ENCODE measurements at places on chromosomes 7 and 10.

GRCh38 chr10:30784897-30785605 lies 155.5 kb upstream of the LYZL2 start:
- DNase-seq = peak; percentile 95

DNA sequence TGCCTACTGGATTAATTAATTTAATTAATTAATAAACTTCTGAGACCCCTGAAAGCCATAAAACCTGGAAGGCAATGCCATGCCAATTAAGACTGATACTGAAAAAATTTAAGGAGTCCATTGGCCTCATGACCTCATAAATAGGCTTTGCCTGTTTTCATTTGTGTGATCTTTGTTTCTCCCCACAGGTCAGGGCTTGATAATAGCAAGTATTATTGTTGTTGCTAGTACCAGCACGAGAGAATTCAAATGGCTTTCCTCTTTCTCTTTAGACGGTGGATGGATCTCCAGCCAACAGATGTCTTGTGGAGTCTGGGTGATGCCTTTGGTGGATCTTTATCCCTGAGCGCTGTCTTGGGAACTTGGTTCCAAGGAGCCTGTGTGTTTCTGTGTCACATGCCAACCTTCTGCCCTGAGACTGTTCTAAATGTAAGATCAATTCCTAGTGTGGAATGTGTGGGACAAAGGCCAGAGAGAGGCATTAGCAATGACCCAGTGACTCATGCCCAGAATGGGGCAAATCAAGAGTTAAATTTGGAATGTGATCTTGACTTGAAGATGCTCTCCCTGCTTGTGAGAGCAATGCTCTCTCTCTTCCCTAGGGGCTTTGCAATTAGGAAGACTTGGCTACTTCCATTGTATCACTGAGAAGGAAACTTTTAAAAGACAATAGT lies 17.7 kb downstream of the ACSM6 start:
- DNase-seq = no peak

DNA sequence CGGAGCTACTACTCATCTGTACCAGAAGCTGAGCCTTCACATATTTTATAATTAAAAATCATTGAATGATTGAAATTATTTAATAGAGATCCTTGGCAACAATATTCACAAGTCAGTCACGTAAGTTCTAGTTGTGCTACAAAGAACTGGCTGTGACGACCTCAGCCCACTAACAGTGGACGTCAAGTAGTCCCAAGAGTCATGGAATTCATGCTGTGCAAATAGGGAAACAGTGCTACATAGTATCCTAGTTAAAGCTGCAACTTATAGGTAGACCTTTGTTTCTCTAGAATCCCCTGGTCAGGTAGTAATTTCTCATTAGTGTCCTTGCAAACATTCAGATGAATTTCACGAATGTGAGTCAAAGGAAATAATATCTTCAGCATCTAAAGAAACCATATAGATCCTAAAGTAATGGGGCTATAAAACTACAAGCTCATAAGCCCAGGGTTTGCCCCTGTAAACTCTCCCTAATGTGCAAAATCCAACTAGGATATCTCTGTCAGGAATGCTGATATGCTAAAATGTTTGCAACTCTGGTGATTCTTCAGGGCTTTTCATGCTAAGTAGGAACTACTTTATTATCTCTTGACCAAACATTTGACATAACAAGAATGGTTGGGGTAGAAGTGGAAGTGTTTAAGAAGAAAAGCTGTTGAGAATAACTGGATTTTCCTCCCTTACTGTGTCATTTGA lies 31.2 kb downstream of the CFAP69 start:
- no peak for DNase-seq

DNA sequence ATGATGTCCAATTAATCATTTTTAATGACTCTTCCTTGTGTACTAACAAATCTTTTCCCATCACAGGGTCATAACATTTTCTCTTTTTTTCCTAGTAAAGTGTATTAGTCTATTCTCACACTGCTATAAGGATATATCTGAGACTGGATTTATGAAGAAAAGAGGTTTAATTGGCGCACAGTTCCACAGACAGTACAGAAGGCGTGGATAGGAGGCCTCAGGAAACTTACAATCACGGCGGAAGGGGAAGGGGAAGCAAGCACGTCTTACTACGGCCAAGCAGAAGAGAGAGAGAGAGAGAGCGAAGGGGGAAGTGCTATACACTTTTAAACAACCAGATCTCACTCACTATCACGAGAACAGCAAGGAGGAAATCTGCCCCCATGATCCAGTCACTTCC lies 359.4 kb upstream of the NFE2L3 start:
- DNase-seq = no peak

DNA sequence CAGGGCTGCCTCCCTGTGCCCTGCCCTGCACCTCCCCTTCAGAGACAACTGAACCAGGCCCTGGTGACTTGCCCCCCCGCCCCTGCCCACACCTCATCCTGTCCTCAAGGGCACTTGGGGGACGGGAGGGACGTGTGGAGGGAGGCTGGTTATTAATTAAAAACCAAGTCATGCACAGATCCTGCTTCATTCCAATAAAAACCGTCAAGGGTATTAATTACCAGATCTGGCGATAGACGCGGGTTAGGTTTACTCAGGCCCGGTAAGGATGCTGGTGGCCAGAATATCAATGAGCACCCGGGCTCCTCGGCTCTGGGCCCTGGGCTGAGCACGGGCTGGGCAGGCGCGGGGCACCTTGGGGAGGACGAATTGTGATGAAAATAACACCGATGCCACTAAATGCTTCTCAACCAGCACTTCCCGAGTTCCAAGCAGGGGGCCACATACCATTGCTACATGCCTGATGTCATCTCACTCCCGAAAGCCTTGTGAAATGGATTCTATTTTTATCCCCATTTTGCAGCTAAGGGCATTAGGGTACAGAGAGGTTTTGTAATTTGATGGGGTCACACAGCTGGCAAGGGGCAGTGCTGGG lies 24.5 kb upstream of the GTF2IRD1 start:
- DNase-seq = no peak

DNA sequence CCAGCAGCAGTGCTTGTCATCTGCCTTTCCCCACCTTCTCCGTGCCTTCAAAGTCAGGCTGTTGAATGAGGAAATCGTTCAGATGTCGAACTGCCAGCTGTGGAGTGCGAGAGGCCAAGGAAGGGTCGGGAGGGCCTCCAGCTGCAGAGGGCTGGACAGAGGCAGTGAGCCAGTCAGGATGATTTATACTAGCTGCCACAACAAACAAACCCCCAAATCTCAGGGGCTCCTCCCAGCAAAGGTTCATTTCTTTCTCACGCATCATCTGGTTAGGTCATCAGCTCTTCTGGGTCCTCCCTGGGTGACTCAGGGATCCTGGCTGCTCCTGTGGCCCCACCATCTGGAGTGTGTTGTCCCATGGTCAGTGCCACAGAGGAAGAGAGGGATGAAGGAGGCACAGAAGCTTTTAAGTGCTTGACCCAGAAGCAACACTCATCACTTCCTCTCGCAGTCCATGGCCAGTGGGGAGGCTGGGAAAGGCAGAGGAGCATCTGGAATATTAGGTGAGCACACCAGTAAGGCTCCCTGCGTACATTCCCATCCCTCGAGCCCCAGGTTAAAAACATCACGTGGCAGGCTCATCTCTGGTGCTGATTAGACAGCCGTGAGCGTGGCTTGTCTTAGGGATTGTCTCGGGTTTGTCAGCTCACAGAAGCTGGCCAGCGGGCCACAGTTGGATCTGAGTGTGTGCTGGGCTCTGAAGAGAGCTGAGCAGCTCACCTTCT lies 140.7 kb downstream of the RGS10 start:
- DNase-seq = peak; percentile 50

DNA sequence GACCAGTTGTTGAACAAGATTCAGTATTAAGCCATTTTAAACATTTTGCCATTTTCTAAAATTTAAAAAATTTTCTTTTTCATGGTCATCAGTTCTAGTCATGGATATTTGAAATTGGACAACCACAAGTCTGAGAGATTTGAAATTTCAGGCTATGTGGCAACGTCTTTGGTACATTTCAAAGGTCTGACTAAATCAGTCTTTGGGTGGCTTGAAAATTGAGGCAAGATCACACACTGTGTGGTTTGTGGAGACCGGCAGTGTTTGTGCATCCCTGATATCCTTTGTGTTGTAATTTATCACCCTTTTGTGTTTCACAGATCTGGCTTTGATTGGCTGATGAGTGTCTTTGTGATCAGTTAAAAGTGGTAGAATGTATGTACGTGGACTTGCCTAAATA lies 35.7 kb downstream of the CCAR1 start:
- DNase-seq = no peak

DNA sequence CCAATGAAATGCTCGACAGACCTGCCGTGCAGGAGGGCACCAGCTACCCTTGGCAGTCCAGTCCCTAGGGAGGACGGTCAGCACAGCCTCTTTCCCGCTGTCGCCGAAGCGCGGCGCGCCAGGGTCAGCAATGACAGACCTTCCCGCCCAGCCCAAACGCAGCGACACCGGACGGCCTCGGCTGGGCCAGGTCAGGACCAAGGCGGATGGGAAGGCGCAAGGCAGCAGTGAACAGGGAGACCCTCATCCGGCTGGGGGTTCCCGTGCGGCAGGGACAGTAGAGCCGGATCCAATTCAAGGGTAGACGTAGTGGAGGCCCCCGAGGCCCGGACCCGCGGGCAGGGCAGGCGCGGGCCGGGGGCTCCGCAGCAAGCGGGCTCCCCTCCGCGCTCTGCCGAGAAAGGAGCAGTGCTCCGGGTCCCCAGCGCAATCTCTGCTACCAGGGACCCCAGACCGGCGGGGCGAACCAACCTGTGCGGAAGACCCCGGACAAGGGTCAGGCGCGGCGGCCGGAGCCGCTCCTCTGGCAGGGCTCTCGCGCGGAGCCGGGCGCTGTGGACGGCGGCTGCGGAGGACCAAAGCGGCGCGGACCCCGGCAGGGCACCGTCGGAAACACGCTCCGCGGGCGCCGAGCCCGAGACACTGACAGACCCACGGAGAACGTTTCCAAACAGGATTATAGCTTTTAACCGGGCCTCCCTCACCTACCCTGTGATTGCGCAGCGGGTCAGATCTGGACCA lies at the start of gene SEC31B:
Gene SEC31B, minus strand, starts transcription at position 551 of the 741 bp plus-strand sequence. CDS start 2,909 bp downstream, outside the sequence.
- peak; percentile 60 for DNase-seq

- DNase-seq = no peak
Observed at GRCh38 chr10:132443605-132443982, 46.6 kb downstream of the PWWP2B start.

DNA sequence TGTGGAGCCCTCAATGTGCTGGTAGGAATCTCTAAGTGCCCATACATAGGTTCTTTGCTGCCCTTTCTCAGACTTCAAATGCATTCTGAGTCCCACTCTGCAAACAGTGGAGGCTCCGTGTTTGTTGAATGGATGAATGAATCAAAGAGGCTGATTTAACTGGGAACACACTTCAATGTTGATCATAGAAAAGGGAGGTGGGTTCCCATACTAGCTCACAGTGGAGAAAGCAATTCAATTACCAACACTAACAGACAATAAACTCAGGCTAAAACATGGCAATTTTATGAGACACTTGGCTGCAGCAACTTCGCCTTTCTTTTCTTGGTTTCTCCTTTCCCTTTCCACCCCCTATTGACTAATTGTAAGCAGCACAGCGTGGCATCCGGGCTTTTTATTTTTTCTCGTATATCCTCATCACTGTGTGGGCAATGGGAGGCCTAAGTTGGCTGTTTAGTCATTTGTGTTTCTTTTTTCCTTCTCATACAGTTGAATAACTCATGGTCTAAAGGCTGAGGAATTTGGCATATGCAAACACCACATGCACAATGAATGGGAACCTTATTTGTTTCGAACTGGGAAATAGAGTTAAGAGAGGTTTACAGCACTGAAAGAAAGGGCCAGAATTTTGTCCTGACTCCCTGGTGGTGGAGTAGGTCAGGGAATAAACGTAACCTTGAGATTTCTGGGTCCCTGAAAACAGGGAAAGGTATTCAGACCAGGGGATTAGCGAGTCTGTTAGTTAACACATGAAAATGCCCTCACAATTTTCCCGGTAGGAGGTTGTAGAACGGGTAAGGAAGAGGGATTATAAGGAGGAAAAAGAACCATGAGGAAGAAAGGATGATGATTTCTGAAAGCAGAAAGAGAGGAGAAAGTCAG lies 858.5 kb downstream of the KCNMA1 start:
- no peak for DNase-seq

DNA sequence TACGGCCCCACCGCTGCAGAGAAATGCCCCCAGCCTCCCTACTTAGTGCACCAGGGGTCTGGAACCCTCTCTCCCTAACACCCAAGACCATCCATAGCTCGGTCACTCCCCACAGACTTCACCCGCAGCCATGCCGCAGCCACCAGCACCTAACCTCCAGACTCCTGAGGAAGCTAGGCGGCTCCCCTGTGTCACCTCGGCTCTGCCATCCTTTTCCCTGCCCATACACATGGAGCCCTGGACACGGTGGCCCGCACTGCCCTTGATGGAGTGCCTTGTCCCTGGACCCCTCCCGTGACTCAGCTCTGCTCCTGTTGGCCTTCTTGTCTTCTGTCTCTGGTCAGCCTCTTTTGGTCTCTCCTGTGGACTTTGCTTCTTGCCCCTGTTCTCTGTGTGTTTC lies 107.5 kb downstream of the INSYN2A start:
- DNase-seq = no peak

DNA sequence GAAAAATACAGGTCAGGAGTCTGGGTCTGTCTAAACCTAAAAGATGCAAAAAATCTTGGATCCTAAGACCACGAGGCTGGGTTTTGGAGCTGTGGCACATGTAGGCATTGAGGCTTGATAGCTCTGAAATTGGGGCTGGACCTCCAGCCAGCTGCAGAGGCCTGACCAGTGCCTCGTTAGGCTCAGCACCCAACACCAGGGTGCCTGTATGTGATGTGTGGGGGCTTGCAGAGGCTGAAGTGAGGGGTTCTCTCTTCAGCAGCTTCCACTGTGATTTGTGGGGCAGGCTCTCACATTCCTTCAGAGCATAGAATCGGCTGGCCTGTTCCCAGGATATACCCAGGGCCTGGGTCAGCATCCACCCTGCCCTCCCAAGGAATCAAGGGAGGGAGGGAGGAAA lies 247.8 kb downstream of the BUB3 start:
- no peak for DNase-seq

DNA sequence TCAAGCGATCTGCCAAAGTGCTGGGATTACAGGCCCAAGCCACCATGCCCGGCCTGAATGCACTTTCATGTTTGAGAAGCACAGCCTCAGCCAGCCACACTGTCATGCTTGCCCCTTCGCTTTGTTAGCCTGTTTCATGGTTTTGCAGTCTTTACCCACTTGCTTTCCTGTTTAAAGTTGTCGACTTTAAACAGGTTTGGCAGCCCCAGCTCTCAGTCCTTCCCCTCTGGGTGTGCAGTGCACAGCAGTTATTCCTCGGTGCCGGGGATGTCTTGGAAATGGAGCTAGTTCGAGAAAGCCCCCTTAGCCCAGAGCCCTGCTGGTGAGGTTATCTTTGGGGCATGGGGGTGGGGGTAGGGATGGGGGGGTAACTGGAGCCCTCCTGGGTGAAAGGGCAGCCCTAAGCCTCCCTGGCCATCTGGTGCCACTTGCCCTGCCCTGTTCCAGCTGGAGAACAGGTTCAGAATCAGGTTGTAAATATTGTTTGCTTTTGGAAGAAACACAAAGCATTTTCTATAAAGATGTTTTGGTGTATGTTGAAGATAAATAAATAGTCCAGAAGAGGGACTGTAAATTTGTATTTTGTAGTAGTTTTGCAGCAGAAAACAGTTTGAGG lies 14.8 kb downstream of the TSPAN14 start:
- DNase-seq = no peak
